NCI-H524 (cell line): ENCODE measurements at places on chromosomes 4 and X.

DNA sequence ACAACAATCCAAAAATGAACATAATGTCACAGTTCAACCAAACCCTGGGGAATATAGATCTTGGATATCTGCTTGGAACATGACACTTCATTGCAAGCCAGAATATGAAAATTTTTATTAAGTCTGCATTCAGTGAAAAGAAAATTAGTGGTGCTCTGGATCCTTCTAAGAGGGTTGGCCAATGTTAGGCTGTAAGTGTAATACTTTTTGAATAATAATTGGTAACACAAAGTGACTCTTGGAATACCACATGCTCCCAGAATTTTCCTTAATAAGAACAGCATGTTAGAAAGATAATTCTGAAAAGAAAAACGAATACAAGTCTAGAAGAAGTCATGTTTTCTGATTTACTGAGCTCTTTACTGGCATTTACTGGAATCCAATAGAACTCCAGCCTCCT, 175.8 kb downstream of the RASL11B start:
- no peak for DNase-seq

- DNase-seq = no peak
Observed at GRCh38 chr4:110905367-110905766, 282.5 kb upstream of the PITX2 start.

- DNase-seq = no peak
Observed at GRCh38 chr4:6071959-6072720, 53.9 kb upstream of the C4orf50 start.

- DNase-seq = no peak
Observed at GRCh38 chr4:4574792-4575191, 32.9 kb upstream of the STX18 start.

DNA sequence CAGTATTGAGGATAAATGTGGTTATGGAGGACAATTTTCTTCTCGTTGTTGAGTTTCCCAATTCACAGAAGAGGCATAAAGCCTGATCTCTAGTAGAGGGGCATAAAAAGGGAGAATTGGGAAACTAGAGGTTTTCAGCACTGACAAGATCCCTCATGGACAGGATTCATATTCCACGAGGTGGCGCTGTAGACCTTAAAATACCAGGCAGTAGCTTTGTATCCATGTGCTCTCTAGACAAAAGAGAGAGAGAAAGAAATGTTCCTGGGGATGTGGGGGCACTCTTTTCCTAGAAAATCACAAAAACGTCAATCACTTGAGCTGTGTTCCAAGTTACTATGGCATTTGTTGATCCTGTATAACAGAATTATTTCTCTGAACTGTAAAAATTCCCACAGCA, 128.3 kb downstream of the MAGEE1 start:
- DNase-seq = peak; percentile 58

GRCh38 chr4:145623831-145624230, 4.6 kb downstream of the MMAA start:
- no peak for DNase-seq

GRCh38 chr4:105148776-105149175, 2.1 kb downstream of the TET2 start:
- no peak for DNase-seq
